ENCODE measurements at places on chromosomes 12 and 14.

GRCh38 chr12:3747543-3747942 lies 5.4 kb downstream of the CRACR2A start:
- DNase-seq, result no peak

DNA sequence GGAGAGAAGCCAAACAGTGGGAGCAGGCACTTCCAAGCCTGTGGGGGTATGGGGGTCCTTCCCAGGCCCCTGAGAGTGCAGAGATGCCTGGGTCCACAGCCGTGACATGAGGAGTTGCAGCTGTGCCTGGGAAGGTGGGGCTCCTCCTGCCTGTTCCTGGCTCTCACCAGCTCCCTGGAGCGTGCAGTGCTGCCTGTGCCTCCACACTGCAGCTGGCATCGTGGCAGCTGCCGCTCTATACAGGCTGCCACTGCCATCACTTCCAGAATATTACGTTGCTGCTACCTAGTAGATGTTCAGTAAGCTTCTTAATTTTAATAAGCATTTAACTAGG lies 223.7 kb downstream of the KCNC2 start:
- no peak for DNase-seq

GRCh38 chr14:95072310-95072905 lies 84.9 kb downstream of the DICER1 start:
- DNase-seq, result no peak

GRCh38 chr14:80946797-80947196 lies 5.3 kb upstream of the CEP128 start:
- no peak for DNase-seq

GRCh38 chr12:123288751-123289346 lies 17.2 kb upstream of the CDK2AP1 start:
- DNase-seq, result no peak

GRCh38 chr12:113196990-113197389 lies 11.5 kb downstream of the RITA1 start:
- peak; percentile 27 for DNase-seq

DNA sequence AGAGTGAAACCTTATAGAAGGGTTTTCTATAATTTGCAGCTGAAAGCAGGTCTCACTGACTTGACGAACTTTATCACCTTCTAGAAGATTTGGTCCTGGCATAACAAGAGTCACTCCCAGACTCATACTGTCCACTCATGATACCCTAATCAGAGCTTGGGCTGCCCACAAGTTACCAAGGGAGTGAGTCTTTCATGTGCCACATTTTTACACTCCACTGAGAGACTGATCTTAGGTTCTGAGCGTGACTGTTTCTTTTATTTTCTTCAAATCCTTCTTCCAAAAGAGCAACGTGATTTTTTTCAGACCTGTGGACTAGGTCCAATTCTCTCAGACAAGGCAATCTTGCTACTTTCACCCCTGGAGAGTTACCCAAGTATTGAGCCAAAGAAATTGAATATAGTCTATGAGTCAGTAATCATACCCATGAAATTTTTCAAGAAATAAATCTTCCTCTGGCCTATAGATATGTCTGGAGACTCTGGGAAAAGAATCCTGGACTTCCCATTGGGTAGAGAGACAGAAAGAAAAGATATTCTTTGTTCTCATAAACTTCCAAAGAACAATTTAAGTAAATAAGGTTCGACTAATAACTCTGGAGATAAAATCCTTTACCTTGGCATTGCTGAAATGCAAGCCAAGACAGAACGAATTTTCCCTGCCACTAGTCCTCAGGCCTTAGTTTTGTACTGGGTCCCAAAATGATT lies 26.9 kb downstream of the SIX1 start:
- DNase-seq, result no peak

DNA sequence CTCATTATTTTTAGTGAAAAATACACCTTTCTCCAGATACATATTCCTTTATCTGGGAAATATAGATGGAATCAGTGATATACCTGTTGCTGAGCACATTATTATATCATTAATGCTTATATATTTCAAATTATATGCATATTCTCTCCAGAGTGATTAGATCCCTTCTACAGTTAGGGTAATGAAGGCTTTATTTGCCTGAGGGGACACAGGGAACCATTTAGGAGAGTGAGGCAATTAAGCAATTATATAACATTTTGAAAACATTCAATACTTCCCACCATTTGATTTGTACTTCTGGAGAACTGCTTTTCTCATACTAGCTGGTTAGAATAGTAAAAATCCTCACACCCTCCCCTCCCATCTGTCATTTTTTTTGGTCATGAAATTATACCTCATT lies 212.8 kb upstream of the NOVA1 start:
- DNase-seq, result no peak

GRCh38 chr14:23377573-23378563 lies 1.0 kb downstream of the CMTM5 start:
- no peak for DNase-seq

GRCh38 chr12:122795807-122796206 lies 21.4 kb downstream of the CCDC62 start:
- no peak for DNase-seq

- no peak for DNase-seq
Observed at GRCh38 chr12:7450667-7451066, 6.7 kb upstream of the CD163L1 start.

- peak; percentile 61 for DNase-seq
Observed at GRCh38 chr14:23094666-23095195, at the start of gene ACIN1. Gene ACIN1, minus strand, starts transcription at chr14:23095136. Its CDS starts 24 bp downstream, at chr14:23095112.

- no peak for DNase-seq
Observed at GRCh38 chr12:7642876-7643309, 22.8 kb downstream of the APOBEC1 start.

DNA sequence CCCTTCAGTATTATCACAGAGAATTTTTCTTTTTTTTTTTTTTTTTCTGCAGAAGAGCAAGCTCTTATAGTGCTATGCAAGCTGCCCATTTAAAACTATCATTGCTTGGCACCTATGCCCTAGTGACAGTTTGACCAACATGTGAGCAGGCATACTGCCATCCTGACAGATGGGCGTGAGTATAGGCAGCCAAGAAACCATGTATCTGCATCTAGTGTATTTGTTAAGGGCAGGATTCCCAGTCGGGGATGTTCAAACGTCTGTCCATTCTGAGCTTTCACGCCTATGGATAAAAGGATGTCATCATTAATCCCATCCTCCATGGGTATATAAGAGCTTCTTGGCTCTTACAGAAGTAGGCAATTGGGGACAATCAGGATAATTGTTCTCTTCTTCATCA lies 8.8 kb downstream of the VRK1 start:
- DNase-seq, result no peak

DNA sequence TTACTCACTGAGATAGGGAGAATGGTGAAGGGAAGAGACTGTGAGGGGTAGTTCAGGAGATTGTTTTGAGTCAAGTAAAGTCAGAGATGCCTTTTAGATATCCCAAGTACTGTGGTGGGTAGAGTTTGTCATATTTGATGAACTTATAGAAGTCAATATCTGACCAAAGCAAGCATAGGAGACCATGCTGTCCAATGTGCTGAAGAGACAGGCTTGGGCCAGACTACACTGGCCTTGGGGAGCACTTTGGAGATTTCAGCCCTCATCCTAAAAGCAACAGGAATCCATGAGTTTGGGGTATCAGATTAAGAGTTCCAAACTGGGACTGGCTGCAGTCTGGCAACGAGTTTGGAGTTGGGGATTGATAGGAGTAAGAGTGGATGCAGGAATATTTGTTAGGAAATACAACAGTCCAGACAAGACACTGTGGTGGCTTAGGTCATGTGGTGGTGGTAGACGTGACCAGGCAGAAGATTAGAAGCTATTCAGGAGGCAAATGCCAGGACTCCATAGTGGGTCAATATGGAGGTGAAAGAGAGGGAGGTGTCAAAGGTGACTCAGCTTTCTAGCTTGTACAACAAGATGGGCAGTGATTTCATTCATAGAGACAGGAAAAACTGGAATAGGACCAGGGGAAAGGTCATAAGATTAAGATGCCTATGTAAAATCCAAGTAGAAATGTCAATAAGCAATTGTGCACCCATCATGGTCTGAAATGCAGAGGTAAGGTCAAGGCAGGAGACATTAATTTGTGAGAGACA lies 81.9 kb downstream of the FAR2 start:
- no peak for DNase-seq

DNA sequence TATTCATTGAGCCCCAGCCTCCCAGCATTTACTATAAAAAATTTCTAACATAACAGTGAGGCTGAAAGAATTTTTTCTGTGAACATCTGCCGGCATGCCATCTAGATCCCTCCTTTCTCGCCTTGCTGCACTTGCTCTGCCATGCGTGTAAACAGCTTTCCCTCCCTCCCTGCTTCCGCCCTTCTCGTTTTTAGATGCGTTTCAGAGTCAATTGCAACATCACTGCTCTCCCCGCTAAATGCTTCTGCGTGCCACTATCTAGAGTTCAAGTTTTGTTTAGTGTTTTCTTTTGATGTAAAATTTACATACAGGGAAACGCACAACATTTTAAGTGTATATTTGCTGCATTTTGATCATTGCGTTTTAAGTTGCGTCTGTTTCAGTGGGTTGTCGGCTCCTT lies 83.6 kb downstream of the CCDC92 start:
- no peak for DNase-seq

- DNase-seq, result no peak
Observed at GRCh38 chr12:130251236-130251780, 86.4 kb upstream of the PIWIL1 start.

DNA sequence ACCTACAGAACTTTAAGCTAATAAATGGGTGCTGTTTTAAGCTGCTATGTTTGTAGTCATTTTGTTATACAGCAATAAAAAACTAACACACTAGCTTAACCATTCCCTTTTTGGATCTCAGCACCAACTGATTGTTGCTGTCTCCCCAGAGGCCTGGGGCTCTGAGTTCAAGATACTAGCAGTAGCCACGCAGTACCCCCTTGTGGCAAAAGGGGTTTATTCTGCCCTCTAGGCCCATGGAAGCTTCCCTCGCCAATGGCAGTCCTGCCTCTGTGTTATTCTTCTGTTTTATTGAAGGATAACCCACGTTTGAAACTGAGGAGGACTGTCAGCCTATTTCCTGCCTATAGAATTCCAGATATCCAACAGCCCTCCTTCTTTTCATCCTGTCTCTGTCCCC lies 455.3 kb upstream of the ATP2B1 start:
- DNase-seq, result no peak

DNA sequence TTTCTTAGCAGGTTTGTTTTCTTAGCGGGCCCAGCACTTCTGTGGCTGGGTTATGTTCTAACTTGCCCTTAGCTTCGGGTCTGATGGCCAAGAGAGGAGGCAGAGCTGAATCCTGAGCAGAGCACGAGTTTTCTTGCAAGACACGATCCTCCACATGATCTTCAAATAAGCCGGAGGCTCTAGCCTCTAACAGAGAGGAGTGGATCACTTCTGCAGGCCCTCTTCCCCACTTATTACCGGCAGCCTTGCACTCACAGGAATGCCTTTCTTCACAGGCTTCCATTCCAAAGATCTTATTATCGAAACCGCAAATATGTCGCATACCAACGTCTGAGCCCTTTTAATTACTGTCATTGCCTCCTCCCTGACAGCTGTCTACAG lies 79.5 kb downstream of the SINHCAF start:
- no peak for DNase-seq

DNA sequence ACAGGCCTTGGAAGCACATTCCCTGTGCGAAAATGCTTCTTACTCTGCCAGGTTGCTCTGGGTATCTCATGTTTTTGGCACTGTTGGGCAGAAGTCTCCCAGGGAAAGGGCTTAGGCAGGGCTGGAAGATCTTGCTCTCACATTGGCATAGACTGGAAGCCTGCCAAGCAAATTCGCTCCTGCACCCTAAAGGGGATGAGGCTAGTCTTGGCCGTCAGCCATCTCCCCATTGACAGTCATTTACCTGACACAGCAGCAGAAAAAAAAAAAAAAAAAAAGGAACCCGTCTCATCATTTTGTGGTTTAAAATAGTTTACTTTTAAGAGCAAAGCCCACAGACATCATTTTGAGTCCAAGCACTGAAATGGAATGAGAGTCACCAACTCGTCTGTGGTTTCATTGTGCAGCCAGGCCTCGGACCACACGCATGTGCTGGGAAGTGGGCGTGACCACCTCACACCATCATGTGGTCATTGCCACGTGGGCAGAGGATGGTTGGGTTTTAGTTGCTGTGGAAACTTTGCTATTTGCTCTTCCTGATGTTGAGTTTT lies 84.8 kb downstream of the NRXN3 start:
- DNase-seq, result no peak

GRCh38 chr14:102211240-102211639 lies 71.5 kb downstream of the WDR20 start:
- no peak for DNase-seq

GRCh38 chr12:104801005-104801404 lies 157.1 kb downstream of the SLC41A2 start:
- DNase-seq, result no peak

DNA sequence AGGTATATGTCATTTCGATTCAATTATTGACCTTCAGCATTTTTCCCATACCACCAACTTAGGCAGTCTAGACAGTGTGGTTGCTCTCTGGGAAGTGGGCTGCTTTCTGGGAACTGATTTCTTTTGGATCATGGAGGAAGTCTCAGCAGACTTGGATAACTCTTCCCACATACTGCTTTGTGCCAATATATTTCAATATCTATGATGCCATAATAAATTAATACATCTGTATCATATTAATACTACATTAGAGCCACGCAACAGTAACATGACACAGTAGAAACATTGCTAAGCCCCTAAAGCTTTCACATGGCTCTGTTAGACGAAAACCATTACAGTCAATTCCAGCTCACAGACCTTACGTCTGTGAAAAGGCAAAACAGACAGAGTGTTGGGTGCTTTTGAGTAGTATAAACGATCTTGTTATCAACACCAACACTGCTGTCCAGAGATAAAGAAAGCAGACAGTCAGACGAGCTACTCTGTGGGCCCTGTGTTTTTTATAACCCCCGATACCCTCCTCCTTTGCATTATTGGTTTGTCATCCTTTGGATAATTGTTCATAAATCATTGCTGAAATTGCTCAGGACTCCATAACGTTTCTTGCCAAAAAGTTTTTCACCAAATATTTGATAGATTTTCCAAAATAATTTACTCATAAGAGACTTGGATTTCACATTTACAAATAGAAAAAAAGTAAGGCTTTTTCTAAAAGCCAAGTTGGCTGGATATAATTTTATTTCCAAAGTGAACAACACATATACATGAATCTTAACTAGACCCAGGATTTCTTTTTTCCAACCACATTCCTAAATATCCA lies 439.7 kb downstream of the ADAMTS20 start:
- no peak for DNase-seq

GRCh38 chr12:71663561-71664410 lies at the start of the genes THAP2 and ZFC3H1:
Gene THAP2, plus strand, starts transcription at chr12:71664301. Its CDS starts 209 bp downstream, at chr12:71664510.
Gene ZFC3H1, minus strand, starts transcription at chr12:71663848. Its CDS starts 238 bp downstream, at chr12:71663610.
- peak; percentile 82 for DNase-seq

Data from activated T-cell treated with anti-CD3 and anti-CD28 coated beads for 1 hour (primary cell).